ENCODE measurements at places on chromosomes 5 and 9.

GRCh38 chr5:42813533-42813932, 1.8 kb upstream of the SELENOP start:
- DNase-seq = no peak

DNA sequence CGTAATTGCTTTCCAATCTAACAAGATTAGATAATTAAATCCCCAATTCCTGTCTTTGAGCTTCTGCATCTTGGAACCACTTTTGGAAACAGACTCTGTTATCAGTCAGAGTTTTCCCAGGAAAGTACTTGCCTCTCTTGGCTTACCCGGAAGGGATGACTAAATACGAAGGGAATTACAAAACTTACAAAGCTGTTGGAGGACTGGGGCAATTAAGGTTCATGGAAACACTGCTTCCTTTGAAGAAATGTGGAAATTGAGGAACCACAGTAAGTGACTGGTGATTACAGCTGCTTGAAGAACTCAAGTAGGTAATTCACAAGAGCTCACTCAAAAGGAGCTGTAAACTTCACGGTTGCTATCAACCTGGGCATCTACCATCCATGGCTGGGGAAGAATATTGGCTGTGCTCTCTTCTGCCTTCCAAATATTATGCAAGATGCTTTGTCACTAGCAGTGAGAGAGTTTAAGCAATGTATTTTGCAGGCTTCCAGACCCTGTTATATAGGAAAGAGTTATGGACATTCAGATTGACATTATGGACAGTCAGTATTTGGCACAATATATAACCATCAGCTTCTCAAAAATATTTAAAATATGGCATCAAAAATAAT, 104.6 kb upstream of the MAN2A1 start:
- DNase-seq = no peak

GRCh38 chr5:134559672-134560071, 34.2 kb downstream of the JADE2 start:
- DNase-seq = no peak

DNA sequence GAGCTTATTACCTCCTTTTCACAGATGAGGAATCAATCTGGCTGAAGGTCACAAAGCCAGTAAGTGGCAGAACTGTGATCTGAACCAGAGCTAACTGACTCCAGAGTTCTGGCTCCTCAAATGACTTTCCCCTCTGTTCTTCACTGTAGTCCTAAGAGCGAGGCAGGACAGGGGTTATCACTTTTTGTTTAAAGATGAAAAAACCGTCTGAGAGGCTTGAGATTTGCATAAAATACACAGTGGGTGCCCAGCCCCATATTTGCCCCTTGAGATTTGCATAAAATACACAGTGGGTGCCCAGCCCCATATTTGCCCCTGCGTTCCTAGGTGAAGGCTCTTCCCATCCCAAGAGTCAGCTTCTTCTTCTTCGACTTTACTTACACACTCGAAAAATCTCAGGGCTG, 667 bp downstream of the FBXO10 start:
- DNase-seq = no peak

GRCh38 chr9:130366888-130367550, 77.7 kb upstream of the ASS1 start:
- DNase-seq = no peak

- no peak for DNase-seq
These were observed 265.4 kb downstream of the SPOCK1 start for GRCh38 chr5:137233726-137234125.

- no peak for DNase-seq
These were observed 221.7 kb downstream of the PBX3 start for GRCh38 chr9:125968714-125969374.

GRCh38 chr5:39370555-39371366, 6.5 kb upstream of the C9 start:
- no peak for DNase-seq

GRCh38 chr5:125348936-125349831, 602.7 kb upstream of the ZNF608 start:
- DNase-seq = no peak

- no peak for DNase-seq
These were observed 259.5 kb downstream of the GAS1 start for GRCh38 chr9:86687788-86688187.

- DNase-seq = no peak
These were observed 105.0 kb downstream of the DTWD2 start for GRCh38 chr5:118883362-118883761.

DNA sequence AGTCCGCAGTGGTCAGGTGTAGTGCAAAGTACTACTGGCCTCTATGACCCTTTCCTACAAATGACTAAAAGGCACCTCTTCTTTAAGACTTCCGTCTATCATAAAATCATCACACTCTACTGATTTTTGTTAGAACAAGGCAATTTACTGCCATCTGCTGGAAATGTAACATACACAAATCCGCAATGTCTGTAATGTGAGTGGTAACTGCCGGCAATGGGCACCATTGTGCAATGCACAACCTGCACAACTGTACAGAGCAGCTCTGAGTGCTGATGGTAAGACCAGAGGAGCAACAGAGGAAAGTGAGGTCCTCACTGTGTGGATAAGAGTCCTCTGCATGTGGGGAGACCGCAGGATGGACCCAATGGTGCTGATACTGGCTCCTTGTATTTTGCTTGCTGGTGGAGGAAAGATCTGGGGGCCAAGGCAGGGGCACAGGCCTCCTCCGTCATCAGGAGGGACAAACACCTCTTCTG, 103.7 kb downstream of the ATPSCKMT start:
- DNase-seq = no peak

DNA sequence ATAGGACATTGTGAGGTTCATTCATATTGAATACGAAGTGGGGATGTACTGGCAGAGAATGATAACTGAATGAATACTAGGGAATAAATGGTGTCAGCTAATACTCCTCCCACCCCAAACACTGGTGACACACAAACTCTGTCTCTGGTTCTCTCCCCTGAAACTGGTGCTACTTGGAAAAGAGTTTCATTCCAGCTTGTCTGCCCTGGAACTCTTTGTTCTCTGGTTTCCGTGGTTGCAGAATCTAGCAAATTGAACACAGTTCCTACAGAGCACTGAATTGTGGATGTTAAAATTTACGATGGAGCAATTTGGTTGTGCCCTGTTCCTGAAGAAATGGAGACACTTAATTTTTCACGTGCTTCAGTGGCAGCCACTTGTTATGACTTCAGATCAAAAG, 181.7 kb downstream of the KCTD16 start:
- DNase-seq = no peak

DNA sequence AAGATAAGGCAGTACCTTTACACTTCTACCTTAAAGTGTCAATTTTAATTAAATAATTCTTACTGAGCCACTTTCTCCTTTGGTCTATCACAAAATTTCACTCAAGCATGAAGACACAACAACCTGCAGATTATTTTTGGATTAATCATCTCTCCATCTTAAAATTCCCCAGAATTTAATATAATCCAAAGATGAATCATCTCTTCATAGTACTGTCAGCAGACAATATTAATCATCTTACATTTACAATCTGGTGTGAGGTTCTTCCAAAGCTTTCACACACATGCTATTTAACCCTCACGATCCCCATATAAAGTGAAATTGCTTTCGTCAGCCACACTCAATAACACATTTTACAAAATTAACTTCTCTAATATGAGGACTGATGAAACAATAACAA, 43.0 kb downstream of the LHFPL2 start:
- no peak for DNase-seq

DNA sequence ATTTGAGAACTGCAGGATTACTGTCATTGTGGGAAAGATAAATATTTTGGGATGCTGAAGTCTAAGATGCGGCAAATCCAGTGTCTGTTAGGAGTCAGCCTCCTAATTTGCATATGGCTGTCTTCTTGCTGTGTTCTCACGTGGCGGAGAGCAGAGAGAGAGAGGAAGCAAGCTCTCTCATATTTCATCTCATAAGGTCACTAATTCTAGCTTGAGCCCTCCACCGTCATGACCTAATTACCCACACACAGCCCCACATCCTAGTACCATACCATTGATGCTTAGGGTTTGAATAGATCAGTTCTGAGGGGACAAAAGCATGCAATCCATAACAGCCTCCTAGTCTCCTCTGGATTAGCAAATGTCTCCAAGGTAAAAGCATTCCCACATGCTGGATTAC, 124.5 kb downstream of the CDH12 start:
- no peak for DNase-seq

- DNase-seq = peak; percentile 82
These were observed 7.6 kb upstream of the BARX1 start for GRCh38 chr9:93962561-93963440.

GRCh38 chr9:15498246-15498995, 12.3 kb downstream of the PSIP1 start:
- no peak for DNase-seq

DNA sequence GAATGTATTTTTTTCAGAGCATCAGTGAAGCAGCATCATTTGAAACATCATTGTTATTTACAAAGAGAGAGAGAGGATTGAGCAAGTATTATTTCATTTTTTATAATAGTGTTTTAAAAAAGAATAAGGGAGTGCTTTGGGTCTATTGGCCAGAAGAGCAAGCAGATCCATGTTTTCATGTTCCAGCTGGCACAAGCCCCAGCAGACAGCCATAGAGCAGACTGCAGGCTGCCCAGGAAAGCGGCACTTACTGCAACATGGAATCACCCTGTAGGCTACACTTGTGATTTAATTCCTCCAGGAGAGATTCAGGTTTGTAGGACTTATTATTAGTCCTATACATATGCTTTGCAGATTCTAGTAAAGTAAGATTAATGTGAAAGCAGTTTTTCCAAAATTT, 407.0 kb upstream of the GRAMD2B start:
- DNase-seq = no peak

GRCh38 chr5:125720348-125720685, 702.9 kb upstream of the GRAMD2B start:
- DNase-seq = no peak

- DNase-seq = no peak
These were observed 83.7 kb downstream of the HINT1 start for GRCh38 chr5:131081374-131081773.

- no peak for DNase-seq
These were observed 5.8 kb upstream of the ISL1 start for GRCh38 chr5:51377151-51378060.

DNA sequence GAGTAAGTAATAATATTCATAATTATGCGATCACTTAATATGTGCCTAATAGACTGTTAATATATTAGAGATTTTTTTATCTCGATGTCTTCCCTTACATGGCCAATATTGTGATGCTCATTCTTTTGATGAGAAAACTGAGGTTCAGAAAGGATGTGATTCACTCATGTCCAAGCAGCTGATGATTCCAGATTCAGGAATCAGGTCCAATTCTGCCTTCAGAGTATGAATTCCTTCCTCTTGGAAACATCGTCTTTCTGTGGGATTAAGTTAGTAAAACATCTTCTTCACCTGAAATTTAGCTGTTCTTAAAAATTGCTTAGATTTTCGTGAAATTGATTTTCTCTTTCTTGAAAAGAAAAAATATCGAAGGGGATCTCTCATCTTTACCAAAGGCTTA, 242.5 kb upstream of the RFX3 start:
- DNase-seq = no peak

DNA sequence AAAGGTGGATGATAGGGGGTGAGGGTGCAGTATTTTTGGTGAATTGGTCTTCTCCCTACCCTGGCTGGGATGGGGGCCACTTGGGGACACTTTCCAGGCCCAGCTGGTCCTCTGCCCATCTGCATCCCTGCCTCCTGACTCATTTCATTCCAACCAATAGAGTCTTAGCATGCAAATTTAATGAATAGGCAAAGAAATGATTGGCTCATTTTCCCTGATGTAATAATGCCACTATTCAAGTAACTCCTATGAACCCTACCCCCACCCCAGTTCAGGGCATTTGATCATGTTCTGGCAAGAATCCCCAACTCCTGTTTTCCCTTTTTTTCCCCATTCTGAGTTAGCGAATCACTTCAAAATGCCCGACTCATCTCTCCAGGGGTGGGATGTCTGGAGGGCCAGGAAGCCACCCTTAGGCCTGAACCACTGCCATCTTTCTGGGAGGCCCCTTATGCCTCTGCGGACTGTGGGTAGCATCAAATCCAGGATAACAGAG, 56.7 kb downstream of the PCDH1 start:
- DNase-seq = no peak

DNA sequence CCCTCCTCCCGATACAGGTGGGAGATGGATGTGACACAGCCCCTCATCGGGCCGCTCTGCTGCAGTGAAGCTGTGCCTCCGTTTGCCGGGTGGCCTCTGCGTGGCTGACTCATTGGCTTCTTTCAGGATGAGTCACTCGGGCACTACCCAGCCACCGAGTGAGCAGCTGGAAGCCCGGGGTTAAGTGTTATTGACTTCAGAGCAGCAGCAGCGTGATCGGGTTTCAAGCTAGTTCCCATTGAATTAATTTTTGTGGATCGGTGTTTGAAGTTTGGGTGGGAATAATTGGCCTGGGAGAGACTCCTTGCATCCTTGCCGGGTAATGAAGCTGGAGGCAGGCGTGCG, 266.4 kb upstream of the IRX4 start:
- DNase-seq = no peak

DNA sequence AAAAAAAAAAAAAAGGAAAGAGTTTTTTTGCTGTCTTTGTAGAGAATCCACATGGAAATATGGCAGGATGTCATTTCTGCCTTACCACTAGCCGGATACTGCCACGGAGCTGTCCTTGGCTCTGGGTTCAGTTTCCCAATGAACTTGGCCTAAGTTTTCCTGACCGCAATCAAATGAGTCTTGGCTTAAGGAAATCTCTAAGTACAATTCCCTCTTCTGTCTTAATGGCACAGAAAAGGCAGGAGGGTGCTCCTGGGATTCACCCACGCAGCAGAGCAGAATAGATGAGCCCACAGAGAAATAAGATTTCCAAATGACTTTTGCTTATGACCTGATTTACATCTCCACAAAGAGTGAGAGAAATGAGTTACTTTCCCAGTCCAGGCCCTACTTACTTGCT, 284.0 kb upstream of the VLDLR start:
- DNase-seq = no peak

- no peak for DNase-seq
These were observed 7.8 kb downstream of the PHYHD1 start for GRCh38 chr9:128928624-128929023.

GRCh38 chr5:115599924-115600323, 2.4 kb downstream of the TICAM2 start:
- DNase-seq = no peak

Measured in stimulated activated naive CD4-positive, alpha-beta T cell (primary cell).